B cell (primary cell): ENCODE measurements at places on chromosomes 6 and 20.
A peak's percentile ranks its signal among the peaks of the same experiment; 100 is the strongest.

GRCh38 chr6:37062424-37062823, 57.0 kb downstream of the FGD2 start:
- no peak for DNase-seq

DNA sequence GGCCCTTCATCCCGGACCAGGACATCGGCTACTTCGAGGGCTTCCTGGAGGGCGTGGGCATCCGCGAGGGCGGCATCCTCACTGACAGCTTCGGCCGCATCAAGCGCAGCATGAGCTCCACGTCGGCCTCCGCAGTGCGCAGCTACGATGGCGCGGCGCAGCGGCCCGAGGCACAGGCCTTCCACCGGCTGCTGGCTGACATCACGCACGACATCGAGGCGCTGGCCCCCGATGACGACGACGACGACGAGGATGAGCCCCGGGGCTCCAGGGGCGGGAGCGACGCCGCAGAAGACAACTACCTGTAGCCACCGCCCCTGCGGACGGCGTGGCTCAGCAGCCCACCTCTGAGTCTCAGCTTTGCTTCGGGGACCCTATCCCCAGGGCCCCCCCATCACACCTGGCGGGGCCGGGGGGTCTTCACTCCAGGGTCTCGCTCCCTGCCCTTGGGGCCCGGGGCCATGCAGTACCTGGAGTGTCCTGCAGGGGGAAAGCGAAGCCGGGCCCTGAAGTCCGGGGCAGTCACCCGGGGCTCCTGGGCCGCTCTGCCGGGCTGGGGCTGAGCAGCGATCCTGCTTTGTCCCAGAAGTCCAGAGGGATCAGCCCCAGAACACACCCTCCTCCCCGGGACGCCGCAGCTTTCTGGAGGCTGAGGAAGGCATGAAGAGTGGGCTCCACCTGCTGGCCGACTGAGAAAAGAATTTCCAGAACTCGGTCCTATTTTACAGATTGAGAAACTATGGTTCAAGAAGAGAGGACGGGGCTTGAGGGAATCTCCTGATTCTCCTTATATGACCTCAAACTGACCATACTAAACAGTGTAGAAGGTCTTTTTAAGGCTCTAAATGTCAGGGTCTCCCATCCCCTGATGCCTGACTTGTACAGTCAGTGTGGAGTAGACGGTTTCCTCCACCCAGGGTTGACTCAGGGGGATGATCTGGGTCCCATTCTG, 20.8 kb upstream of the HCK start:
- DNase-seq, result peak; percentile 78

DNA sequence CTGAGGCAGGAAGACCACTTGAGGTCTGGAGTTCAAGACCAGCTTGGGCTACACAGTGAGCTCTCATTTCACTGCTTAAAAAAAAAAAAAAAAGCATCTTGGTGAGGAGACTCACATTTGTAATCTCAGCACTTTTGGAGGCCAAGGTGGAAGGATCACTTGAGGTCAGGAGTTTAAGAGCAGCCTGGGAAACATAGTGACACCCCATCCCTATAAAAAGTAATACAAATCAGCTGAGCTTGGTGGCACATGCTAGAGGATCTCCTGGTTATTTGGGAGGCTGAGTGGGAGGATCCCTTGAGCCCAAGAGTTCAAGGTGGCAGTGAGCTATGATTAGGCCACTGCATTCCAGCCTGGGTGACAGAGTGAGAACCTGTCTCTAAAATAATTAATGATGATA, 29.4 kb upstream of the SYNCRIP start:
- no peak for DNase-seq

DNA sequence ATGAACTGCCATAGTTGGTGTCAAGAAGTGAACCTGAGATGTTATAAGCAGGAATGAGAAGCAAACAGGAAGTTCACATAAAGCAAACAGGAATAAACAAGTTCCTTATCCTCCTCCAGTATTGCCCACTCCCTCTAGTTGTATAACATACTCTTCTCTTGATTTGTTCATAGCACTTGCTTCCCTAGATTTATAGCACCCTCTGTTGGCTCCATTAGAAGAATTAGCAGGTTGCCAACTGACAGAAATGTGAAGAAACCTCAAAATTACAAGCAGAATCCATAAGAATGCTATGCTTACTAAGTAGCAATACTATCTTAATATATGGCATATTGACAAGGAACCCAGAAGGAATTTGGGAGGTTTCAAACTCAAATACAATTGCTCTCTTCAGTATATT, 195.4 kb downstream of the TBX18 start:
- no peak for DNase-seq

DNA sequence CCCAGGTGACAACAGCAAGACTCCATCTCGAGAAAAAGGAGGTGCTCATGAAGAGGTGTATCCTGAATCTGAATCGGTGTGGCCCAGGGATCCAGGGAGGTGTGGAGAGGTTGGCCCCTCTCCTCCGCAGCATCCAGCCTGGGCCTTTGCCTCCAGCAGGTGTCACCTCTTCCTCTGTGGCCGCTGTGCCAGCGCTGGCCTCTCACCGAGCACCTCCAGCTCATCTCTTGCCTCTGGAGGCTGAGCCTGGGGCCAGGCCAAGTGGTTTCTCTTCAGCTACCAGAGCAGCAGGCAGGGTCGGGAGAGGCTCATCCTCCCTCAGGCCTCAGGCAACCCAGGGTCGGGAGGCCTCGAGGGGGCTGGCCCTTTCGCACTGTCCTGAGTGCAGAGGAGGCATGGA, 1.2 kb upstream of the COL20A1 start:
- DNase-seq, result no peak

DNA sequence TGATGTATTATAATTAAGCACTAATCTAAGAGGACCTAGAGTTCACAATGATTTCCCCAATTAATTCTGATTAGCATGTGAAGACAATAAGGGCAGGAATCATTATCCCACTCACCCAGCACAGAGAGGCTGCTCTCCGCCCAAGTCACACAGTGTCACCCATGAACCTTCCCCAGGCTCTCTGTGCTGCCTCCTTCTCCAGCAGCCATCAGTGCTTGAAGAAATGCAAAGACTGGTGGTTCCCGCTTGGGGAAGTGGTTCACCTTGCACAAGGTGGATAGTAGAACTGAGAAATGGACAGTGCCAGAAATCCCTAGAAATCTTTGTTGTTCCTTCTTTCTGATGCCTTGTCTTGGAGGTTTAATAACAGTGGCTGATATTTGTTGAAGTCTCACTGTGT, 401.3 kb downstream of the QKI start:
- DNase-seq, result no peak

GRCh38 chr20:50256577-50256976, 65.9 kb downstream of the CEBPB start:
- DNase-seq, result no peak

DNA sequence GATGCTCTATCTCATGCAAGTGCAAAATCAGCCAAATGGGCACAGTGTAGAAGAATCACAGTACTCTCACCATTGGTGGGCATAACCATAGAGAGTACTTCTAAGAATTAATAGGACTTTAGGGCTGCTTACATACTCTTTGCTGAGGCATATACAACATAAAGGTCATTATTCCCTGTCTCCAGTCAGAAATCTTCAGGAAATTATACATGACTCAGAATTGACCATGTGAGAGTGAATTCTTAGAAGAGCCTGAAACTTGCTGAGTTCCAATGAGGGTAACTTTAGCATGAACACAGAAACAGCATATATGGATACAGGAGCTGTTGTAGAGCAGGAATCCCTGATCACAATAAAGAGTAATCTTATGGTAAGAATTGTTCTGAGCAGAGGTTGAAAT, 498.7 kb downstream of the TENT5A start:
- no peak for DNase-seq

DNA sequence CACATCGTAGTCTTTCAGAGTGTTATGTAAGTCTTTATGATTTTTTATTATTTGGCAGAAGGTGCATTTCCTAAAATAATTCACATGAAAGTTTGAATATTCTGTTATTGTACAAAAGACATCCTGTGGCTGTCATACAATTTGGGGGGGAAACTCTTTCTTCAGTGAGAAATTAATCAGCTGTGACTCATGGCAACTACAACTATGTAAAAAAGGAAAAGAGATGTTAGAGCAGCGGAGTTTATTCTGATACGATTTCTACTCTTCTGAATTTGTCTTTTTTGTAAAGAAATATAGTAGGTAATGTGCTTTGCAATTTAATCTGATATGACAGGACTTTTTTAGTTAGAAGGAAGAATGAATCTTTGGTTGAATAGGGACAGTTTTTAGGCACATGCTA, 14.2 kb downstream of the COL19A1 start:
- peak; percentile 70 for DNase-seq

- no peak for DNase-seq
Observed at GRCh38 chr6:48111575-48111974, 578 bp upstream of the PTCHD4 start.

GRCh38 chr6:15626878-15627674, 35.8 kb downstream of the DTNBP1 start:
- DNase-seq, result no peak

DNA sequence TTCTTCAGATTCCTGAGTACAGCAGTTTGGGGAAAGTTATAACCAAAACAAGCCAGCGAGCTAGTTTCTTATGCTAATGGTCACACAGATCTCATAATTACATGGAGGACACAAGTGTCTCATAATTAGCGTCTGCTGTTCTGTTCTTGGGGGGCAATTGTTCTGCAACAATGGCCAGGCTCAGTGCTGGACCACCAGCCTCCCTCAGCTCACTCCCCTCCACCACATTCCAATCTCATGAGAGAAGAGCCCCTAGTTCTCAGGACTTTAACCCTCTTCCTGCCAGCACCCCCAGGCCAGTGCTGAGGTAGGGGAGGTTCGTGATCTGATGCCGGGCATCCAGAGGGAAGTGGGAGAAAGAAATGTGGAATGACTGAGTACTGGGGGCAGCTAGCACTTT, 20.2 kb upstream of the TOX2 start:
- DNase-seq, result no peak

DNA sequence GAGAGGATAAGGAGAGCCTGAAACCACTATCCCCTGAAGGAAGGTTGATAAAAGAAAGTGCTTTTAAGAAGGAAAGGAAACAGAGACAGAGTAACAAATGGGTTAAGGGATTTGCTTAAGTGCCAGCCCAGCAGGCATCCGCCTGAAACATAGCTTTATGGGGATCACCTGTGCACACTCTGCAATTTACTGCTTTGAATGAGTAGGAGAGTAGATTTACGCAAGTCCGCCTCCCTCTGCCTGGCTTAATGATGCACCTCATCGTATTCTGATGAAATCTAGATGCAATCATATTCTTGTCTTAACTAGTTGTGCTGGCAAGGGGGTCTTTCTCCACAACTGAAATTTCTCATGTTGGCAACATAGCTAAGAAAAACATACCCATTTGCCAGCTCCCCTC, 101.1 kb upstream of the ID4 start:
- DNase-seq, result no peak

DNA sequence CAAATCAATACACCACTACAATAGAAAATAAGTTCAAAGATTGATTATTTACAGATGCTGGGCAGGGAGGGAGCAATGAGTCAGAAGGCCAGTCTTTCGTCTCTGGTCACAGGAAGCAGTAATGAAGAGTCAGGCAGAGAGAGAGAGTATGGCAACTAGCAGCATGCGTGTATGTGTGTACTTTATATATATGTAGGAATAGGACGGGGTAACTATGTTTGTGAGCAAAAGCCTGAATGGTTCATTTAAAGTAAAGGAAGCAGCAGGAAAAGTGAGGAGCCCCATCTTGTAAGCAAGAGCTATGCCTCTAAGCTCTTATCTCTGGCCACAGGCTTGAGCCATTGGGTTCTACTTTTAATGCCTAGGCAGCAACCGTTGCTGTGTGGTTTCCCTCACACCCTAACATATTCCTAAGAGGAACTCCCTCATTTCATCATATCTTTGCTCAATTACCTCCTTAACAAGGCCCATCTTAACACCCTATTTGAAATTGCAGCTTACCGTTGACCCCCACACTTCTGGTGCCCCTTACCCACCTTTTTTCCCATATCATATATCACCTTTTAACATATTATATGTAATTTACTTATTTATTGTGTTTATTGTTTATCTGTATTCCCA, 66.6 kb downstream of the AFG1L start:
- no peak for DNase-seq

DNA sequence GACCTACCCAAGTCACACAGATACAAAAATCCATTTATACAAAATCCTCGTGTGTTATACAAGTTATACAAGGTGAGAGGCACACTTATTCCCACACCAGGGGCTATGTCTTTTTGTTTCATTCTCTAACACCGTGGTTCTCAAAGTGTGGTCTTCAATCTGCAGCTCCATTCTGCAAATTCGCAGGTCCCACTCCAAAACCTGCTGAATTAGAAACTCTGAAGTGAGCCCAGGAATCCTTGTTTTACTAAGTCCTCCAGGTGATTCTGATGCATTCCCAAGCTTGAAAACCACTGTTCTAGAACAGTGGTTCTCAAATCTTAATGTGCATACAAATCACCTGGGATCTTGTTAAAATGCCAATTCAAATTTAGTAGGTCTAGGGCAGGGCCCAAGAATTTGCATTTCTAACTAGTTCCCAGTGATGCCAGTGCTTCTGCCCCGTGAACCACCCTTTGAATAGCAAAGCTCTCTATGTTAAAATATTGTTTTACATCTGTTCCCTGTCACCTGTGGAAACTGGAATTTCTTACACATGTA, 35.1 kb downstream of the LRFN2 start:
- no peak for DNase-seq

DNA sequence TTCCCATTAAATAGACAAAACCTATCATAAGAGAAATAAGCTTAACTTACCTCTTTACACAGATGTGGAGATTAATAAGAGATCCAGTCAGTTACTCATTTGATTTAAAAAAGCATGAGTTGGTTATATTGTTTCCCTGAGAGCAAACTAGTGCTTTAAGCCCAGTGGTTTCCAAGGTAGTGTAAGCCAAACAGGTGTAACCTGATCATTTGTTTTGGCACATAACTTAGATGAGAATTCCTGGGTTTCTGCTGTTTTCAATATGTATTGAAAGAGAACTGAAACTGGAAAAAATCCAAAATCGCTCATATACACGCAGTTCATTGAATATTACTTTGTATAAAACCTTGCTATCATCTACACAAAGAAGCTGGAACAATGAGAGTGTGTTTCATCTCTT, 30.5 kb upstream of the SMIM8 start:
- no peak for DNase-seq

DNA sequence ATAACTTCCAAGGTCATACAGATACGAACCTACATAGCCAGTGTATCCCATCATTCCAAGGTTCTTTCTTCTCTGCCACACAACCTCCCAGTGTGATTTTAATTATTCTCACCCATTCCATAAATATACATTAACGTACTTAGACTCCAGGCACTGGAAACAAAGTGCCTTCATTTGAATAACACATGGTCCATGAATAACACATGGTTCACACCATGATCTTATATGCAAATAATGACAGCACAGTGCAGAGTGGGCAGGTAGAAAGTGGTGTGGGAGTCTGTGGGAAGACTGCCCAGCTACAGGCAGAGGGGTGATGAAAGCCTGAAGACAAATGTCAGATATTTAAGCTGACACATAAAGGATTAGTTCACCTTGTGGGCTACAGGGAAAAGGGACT, 425.2 kb downstream of the HACE1 start:
- no peak for DNase-seq

DNA sequence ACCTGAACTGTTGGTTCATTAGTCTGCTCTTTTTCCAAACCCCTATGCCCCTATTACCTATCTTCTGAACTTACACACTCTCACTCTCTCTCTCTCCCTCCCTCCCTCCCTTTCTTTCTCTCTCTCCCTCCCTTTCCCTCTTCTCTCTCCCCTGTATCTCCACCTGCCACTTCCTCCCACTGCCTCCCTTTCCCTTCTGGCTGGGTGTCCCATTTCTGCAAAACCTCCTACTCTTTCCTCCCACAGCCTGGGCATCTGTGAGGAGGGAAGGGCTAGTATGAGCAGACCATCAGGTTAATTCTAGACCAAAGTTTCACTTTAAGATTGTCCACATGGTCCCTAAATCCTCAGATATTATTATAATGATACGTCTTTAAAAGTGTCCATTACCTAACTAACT, 95.1 kb downstream of the TMEM200A start:
- no peak for DNase-seq
